DMS79 treated with DMSO at 0.1 percent for 48 hours (cell line): ENCODE measurements at places on chromosomes 3 and 15.
A peak's percentile ranks its signal among the peaks of the same experiment; 100 is the strongest.

- DNase-seq: no peak
These were observed 127.9 kb downstream of the MYRIP start for GRCh38 chr3:39937315-39937714.

GRCh38 chr3:172099495-172099808, 60.1 kb downstream of the FNDC3B start:
- DNase-seq: no peak

DNA sequence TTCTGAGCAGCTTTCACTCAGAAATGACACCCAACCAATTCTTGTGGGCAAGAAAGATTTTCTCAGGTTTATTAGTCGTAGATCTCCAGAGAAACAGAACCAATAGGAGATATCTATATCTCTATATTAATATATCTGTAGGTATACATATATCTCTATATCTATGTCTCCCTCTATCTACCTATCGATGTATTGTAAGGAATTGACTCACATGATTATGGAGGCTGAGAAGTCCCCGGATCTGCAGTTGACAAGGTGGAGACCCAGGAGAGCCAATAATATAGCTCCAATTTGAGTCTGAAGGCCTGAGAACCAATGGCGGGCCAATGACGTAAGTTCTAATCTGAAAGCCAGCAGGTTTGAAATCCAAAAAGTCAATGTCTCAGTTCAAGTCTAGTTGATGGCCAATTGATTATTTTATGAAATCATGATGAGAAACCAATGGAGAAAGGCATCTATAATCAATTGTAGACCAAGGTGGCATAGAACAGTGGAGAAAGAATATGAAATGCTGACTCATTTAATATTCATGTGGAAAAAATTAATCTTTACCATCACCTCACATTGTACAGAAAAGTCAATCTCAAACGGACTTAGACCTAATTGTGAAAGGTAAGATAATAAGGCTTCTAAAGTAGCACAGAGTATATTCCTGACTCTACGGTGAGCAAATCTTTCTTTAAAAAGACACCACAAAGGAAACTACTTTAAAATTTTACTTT, 65.6 kb upstream of the CHRNA7 start:
- DNase-seq: no peak

GRCh38 chr3:191220908-191221307, 21.9 kb downstream of the OSTN start:
- no peak for DNase-seq

DNA sequence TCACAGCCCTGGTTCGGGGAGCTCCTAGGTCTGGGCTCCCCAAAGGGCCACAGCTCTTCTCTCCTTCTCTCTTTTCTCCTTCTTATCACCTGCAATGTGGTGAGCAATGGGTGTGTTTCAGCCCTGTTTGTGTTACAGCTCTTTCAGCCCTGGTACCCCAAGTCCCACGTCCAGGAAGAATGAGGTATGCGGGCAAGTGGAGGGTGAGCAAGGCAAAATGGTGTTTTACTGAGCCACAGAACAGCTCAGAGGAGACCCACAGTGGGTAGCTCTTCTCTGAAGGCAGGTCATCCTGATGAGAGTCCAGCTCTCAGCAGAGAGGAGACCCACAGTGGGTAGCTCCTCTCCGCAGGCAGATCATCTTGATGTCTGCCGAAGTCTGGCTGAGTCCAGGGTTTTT, 86.8 kb downstream of the BFSP2 start:
- DNase-seq: no peak

GRCh38 chr15:87556886-87557285, 699.7 kb downstream of the NTRK3 start:
- no peak for DNase-seq

- DNase-seq: no peak
These were observed 477.1 kb upstream of the KCNMB2 start for GRCh38 chr3:178059119-178059518.

GRCh38 chr3:159884661-159885402, 103.8 kb upstream of the IL12A start:
- DNase-seq: peak; percentile 48

DNA sequence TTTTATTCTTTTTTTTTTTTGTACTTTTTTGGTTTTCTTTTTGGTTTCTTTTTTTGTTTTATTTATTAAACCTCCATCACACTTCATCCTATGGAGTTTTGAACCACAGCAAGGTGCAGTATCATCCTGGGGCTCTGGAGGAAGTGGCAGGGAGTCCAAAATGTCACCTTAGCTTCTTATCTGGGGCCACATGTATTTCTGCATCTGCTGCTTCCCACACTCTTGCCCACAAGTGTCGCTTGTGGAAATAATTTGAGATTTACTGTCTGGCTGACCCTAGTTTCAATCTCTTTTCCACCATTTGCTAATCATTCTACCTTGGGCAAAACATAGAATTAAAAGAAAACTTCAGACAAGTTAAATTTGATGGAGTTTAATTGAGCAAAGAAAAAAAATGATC, 6.4 kb downstream of the OPA1 start:
- no peak for DNase-seq

DNA sequence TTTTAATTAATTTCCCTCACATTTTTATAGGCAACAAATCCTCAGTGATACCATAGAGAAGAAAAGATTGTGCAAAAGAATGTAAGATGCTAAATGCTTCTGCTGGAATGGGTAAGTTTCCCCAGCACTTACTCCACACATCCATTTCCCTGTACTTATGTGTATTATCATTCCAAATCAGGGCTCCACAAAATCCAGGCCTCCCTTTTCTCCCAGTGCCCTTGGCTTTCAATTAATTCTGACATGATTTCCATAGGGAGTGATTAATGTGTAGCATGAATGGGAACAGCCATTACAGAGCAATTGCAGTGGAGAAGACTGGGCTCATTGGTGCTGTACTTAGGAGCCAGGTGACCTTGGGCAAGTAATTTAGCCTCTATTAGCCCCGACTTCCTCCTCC, 41.3 kb upstream of the UBE2E1 start:
- DNase-seq: no peak

GRCh38 chr15:68617001-68617400, 38.2 kb downstream of the CORO2B start:
- no peak for DNase-seq

DNA sequence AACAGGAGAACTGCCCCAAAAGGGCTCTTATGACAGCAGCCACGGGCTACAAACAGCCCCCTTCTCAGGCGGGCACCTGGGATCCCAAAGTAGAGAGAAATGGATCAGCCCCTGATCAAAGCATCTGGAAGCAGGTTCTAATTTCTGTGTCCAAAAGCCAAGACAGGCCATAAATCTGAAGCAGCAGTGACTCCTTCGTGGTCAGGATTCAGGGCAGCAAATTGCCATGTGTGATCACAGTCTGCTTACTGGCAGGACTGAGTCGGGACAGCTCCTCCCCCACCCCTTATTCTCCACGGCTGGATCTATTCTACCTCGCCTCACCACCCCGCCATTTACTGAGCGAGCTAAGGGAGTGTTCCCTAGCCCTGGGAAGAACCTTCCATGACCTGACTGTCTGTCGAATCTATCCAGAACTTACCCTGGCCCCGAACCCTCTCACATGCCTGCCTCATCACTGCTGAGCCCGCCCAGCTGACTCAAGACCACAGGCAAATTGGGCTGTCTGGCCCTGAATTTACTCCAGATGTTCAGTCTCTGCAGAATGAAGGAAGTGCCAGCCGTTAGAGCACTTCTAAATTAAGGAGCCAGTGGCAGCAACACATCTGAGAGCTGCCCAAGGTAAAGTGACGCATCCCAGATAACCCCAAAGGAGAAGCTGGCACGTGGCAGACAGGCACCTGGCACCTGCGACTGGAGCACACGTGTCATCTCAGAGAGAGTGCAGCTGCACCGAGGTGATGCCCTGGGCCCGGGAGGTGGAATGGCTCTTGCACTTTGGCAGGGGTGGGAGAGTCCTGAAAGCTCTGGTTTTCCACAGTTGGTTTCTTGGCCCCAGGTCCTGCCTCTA, 1.3 kb downstream of the LRRC15 start:
- no peak for DNase-seq

DNA sequence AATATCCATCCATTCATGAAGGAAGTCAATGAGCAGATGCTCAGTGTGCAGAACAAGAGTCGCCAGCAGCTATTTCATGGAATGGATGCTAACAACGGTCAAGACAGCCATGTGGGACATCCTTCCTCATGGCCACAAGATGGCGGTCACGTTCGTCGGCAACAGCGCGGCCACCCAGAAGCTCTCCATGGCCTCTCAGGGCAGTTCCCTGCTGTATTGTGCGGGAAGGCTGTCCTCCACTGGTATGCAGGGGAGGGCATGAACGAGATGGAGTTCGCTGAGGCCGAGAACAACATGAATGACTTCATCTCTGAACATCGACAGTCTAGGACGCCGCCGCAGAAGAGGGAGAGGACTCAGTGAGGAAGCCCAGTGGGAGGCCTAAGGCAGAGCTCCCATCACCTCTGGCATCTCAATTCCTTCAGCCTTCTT, 208.3 kb downstream of the TJP1 start:
- no peak for DNase-seq

GRCh38 chr3:170079536-170080165, 41.9 kb downstream of the GPR160 start:
- peak; percentile 20 for DNase-seq

DNA sequence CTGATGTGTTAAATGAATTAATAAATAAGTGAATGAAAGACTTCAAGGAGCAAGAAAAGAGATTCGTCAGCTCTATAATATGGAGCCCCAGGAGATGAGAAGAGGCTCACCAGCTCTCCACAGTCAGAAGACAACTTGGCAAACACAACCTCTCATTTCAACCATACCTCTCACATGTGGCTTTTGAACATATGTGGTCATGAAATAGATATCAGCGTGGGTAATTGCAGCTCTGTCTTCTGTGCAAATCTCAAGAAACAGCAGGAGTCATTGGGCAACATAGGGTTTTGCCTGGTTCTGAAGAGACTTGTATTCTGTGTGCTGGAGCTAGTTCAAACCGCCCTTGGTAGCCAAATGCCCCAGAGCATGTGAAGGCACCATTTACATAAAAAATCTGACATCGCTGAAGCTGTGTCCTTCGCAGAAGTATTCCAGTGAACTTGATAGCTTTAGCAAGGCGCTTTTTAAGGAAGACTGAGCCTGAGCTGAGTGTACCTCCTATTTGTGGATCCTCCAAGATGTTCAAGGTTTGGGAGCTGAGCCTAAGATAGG, 8.4 kb downstream of the CX3CR1 start:
- DNase-seq: no peak

- DNase-seq: no peak
These were observed 280.3 kb downstream of the XXYLT1 start for GRCh38 chr3:194990454-194991337.

GRCh38 chr3:124256156-124256555, 264.2 kb upstream of the ROPN1 start:
- DNase-seq: peak; percentile 78

DNA sequence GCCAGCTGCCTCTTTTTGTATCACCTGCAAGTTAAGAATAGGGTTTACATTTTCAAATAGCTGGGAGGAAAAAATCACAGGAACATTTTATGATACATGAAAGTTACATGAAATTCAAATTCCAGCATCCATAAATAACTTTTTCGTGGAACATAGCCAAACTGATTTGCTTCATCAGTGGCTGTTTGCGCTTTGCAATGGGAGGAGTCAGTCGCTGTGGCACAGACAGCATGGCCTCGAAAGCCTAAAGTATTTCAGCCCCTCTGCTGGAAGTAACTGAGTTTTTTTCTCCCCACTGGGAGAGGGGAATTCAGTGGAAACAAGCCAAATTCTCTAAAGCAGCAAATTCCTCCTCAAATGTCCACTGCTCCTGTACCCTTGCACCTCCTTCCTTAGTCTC, 271.9 kb downstream of the SUCLG2 start:
- no peak for DNase-seq

DNA sequence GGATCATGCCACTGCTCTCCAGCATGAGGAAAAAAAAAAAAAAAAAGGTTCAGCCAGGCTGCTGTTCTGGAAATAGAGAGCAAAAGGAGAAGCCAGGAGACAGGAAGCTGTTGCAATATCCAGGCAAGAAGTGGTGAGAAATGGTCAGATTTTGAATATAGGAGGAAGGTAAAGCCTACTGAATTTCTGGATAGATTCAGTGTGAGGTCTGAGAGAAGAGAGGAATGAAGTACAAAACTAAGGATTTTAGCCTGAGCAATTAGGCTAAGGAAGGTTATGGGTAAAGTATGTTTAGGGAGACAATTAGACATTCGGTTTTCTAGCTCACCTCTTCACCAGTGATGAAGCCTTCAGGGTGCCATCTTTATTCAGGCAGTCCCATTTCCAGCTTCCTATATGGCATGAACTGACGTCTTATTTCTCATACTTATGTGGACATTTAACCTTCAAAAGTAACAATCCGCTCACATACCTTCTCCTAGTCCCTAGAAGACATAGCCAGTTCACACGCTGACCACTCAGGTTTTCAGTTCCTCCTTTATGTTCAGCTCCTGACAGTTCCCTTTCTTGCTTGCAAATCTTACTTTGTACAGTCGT, 57.2 kb downstream of the KIF9 start:
- no peak for DNase-seq

DNA sequence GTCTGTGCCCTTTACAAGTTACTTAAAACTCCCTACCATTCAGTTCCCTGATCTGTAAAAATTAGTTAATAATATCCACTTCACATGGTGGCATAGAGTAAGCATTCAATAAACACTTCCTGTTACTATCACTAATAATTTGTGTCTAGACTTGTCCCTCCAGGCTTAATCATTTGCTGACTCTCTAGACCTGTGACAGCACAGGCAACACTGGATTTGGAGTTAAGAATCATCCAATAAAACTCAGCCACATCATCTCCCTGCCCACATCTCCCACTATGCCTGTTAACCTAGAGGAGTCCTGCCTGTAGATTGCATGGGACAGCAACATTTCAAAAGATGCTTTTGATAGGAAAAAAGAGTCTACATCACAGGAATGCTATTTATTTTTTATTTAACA, 564.6 kb downstream of the MFSD1 start:
- DNase-seq: no peak

DNA sequence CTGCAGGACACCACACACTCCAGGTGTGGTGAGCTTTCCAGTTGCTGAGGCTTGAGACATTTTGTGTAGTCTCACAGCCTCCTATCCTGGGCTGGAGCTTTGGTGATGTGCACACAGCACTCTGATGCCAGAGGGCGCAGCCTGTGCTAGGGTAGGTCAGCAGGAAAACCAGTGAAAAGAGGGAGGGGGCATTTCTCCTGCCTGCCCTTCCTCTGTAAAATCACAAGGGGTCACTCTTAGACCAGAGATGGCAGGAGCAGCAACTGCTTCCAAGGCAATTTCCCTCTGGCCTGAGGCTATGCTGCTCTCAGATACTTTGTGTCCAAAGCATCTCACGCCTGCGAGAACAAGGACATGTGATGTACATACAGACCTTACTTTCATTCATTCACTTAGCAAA, 16.5 kb upstream of the MUSTN1 start:
- DNase-seq: peak; percentile 32

- no peak for DNase-seq
These were observed 171.6 kb downstream of the CADPS start for GRCh38 chr3:62703451-62704167.
